GF-D8 (cell line): ENCODE measurements at places on chromosomes 4 and X.

- DNase-seq, result no peak
Observed at GRCh38 chr4:113524505-113525186, 236.9 kb downstream of the CAMK2D start.

GRCh38 chr4:88240297-88240714 lies 44.1 kb downstream of the PPM1K start:
- no peak for DNase-seq

DNA sequence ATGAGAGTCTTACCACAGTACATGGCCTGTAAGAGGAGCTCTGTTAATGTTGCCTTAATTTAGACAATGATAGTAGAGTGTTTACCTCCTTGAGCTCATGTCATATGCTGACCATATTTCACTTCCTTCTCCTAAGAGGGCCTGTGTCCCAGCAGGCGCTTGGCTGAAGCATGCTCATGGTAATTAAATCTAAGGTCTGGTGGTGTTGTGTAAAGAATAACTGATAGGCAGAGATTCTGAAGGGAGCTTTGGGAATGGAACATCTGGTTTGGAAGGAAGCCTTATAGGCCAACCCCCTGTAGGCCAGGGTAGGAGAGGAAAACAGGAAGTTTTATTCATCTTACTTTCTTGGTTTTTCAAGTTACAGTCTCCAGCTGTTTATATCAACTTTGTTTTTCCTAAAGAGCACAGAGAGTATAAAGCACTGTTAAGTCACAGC lies 300.2 kb downstream of the USP46 start:
- no peak for DNase-seq

- DNase-seq, result no peak
Observed at GRCh38 chrX:145818186-145819113, 821 bp downstream of the SLITRK2 start.

- DNase-seq, result no peak
Observed at GRCh38 chr4:106588891-106589290, 220.3 kb upstream of the GIMD1 start.

GRCh38 chrX:114101081-114101480 lies 482.8 kb upstream of the HTR2C start:
- DNase-seq, result no peak

- no peak for DNase-seq
Observed at GRCh38 chr4:87971866-87972265, 3.6 kb upstream of the SPP1 start.

- no peak for DNase-seq
Observed at GRCh38 chrX:70087857-70088630, 25.8 kb downstream of the OTUD6A start.

- DNase-seq, result no peak
Observed at GRCh38 chr4:38149997-38150671, 189.9 kb downstream of the PTTG2 start.

GRCh38 chrX:71542825-71543224 lies 9.9 kb downstream of the OGT start:
- no peak for DNase-seq

- no peak for DNase-seq
Observed at GRCh38 chr4:74474345-74475090, 29.6 kb downstream of the AREG start.

DNA sequence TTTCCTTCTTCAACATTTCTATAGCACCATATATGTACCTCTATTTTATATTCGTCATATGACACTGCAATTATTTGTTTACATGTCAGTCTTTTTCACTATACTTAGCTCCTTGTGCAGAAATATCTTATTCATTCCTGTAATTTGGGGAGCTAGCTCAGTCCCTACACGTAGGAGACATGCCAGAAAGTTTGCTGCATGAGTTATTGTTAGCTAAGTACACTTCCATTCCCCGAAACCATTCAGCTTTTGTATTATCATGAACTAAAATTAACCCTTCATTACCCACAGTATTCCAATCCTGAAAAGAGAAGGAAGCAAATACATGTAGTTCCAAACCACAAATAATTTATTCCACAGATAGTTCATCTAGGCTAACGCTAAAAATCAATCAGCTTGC lies 10.2 kb downstream of the CBR4 start:
- no peak for DNase-seq

GRCh38 chrX:109890910-109891502 lies 111.9 kb upstream of the TMEM164 start:
- peak; percentile 13 for DNase-seq

DNA sequence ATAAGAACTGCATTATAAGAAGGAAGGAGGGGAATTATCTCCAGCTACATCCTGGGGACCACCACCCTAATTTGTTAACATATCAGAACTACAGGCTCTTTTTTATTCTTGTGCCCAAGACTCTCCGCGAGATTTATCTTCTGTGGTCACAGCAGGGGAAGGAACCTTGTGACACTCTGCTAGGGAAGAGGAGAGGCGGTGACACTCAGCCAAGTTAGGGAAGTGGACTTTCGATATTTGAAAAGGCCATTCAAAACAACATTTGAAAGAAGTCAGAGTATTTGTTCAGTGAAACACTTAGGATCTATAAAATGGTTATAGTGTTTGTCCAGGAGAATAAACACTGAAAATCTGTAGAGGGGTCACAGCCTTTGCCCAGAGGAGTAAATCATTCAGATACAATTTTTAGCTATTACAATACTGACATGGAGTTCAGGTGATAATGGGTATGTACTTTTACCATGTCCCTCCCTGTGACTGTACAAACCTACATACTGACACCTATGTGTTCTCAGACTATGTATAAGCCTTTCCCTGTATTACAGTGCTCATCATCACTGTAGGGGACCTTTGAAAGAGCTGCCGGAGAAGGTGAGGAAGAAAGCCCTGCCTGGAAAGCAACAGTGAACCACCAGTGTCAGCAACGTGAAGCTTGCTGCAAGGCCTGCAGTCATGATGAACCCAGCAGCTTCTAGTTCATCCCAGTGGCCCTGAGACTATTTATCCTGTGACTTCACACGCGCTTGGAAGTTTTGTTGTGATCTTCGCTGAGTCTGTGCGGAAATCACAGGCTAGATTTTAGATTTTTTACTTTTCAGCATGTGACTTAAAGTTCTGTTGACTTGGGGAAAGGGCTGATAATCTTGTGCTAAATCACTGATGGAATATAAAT lies 8.5 kb upstream of the PTTG2 start:
- DNase-seq, result peak; percentile 41

- DNase-seq, result no peak
Observed at GRCh38 chr4:150023489-150023888, 54.8 kb upstream of the DCLK2 start.

- no peak for DNase-seq
Observed at GRCh38 chr4:6907658-6908191, 1.9 kb upstream of the TBC1D14 start.

DNA sequence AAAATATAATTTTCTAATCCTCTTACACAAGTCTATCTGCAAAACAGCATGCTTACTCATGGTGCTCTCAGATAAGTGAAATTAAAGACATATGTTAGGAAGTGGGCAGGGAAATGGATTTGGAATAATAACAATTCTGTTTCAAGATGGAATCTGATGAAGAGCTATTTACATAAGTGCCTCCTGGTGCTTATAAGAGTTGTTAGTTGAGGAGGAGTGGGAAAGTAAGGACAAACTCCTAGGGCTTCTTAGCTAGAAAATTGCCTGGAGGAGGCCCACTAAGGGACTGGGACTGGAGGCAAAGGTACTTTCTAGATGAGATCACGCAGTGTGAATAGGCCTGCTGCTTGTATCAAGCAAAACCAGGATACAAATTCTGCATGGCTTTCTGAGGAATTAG lies 939.8 kb downstream of the GLUD2 start:
- DNase-seq, result no peak

DNA sequence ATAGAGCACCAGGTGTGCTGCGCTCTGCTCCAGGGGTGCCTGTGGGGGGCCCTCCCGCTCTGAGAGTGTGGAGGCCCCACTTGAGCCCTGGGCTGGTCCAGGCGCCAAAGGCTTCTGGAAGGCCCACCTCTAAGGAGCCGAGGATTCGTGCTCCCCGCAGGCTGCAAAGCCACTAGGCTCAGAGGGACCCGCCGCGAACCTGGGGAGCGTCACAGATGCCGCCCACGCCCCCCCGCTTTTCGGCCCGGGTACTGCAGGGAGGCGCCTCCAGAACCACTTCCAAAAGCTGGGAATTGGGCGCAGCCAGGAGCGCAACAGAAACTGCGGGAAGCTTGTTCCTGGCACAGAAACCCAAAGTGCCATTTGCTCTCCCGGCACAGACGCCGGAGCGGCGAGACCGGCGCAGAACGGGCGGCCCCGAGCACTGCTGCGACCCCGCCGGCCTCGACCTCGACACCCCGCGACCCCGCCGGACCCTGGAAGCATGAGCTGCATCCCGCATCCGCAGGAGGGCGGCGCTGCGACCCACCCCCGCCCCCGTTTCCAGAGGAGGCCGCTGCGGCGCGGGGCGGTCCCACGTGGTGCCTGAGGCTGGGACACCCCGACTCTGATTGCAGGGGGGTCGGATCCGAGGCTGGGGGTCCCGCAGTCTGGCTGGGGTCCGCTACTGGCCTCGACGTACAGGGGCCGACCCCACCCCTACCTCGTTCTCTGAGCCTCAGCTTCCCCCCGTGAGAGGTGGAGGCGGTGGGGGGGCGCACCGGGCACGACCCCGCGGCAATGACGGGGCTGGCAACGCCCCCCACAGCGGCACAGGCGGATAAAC lies 30.8 kb downstream of the CPLX1 start:
- DNase-seq, result no peak

- no peak for DNase-seq
Observed at GRCh38 chr4:104818579-104818978, 323.9 kb upstream of the CXXC4 start.

DNA sequence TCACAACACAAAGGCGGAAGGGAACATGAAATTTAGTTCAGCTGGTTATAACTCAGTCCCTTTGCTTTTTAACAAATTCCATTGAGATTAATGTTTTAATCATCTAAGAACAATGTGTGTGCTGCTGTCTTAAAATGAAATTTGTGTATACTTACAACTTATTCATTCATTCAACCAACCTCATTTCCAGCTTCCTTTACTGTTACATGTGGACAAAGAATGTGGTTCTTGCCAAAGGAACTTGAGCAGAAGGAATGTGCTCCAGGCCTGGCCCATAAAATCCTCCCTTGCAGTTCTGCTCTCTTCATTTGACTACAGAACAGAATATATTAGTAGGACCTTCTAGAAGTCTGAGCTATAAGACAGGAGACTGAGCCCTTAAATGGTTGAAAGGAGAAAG lies 176.8 kb upstream of the GLRA2 start:
- no peak for DNase-seq

DNA sequence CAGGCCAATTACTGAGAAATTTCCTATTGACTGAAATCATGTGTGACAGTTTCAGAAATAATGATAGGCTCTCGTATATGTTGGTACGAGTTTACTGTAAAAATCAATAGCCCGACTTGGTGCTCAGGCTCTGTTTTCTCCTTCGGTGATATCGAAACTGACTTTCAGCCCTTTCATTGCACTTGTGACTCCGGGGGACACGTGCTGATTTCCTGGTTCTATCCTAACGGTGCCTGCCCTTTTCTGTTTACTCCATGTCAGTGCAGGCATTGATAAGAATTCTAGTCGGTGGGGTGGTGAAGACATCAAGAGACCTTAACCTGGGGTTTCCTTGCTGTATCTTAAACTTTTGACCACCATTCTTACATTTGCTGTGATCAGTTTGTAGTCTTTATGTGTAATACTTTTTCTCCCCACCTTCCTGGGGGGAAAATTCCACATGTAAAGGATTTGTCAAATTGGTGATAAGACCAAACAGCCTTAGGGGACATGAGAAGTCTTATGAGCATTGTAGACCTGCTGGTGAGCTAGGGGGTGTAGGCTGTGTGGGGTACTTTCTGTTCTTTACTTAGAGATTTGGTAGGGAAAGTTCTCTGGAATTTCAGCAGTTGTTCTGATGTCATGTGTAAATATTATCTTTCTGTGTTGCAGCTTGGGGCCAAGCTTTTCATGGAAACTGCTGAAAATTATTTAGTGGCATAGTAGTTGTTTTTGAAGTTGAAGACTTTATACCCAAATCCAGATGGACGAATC lies 52.7 kb downstream of the TMEM131L start:
- no peak for DNase-seq

DNA sequence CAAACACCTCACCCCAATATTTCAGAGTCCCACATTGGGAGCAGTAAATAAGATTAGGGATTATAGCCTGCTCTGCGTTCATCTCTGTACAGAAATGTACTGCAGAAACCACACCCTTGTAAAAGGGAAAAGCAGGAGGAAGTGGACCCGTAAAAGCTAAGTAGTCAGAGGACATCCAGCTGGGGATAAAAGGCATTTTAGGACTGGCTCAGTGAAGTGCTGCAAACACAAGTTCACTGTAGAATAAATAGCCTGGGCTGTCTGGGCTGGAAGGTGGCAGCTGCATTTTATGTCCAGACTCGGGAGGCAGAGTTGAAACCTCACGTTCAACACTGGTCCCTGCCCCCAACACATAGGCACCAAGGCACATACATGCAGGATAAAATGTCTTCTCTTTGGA lies 178.7 kb upstream of the FAT1 start:
- DNase-seq, result no peak

DNA sequence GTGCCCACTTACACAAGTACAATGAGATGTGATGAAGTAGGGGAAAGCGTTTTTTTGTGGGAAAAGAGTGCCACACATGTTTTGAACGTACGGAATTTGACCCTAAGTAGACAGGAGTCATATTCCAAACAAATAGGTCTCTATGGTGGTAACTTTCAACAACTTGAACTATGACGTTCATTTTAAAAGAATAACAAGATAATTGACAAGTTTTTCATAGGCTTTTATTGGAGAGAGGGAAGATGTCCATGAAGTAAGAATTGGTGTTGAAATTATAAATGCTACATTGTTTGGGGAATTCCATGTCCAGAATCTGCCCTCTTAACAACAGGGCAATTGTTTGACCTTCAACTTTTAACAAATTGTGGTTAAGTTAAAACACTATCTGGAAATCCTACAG lies 126.5 kb downstream of the GASK1B start:
- no peak for DNase-seq

GRCh38 chr4:55931833-55932232 lies 16.9 kb upstream of the CEP135 start:
- no peak for DNase-seq

GRCh38 chrX:51376672-51377071 lies 44.0 kb downstream of the NUDT10 start:
- DNase-seq, result no peak

- no peak for DNase-seq
Observed at GRCh38 chrX:19705196-19705769, 182.1 kb downstream of the SH3KBP1 start.

GRCh38 chr4:71141125-71141524 lies 147.7 kb downstream of the DCK start:
- DNase-seq, result no peak

DNA sequence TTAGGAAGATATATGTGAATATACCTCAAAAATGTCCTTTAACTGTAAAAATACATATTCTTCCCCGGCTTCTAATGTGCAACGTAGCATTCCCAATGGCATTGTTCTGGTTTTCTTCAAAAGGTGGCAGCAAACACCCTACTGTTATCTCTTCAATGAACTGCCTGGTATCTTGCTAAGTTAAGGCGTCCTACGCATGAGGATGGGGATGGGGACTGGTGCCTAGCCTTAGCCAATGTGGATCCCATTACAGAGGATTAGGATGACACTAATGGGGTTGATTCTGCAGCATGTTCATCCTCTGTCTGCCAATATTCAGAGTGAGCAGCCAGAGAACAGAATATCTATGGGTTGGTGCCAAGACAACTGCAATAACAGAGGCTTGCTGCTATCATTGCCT lies 334.9 kb upstream of the ADGRL3 start:
- DNase-seq, result no peak

- no peak for DNase-seq
Observed at GRCh38 chrX:39335513-39336235, 534.4 kb downstream of the MID1IP1 start.
